ENCODE measurements at places on chromosomes 11 and 22. TPM values are rescaled to one million over a fixed set of nuclear protein-coding genes. Genes with fewer than 3 reads are reported as not detected.

The TMEM135 gene
- total RNA-seq: 11.2 TPM

DNA sequence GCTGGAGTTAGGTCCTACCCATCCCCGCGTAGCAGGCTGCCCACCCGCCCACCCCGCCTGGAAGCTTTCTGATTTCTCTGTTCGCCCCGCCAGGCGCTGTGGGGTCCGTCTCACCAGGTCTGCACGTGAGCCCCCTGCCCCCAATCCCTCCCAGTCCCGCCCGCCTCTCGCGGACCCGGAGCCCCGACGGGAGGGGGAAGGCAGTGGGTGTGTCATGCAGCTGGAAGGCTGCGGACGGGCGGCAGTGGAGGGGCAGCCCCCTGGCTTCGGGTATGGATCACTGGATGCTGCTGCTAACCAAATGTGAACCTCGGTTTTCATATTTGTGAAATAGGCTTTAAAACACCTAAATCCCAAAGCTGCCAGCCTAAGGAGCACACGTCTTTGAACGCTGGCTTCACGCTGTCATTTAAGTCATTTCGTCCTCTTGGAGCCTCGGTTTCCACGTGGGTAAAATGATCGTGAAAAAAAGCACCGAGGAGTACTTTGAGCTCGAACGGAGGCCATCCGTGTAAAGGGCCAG, 568 bp upstream of the BIK start:
- DNase-seq: no peak

The OR10W1 gene
- total RNA-seq: not detected

GRCh38 chr11:33696931-33697638, 3.5 kb downstream of the C11orf91 start:
- DNase-seq: no peak
